T-cell (primary cell): ENCODE measurements at places on chromosomes 2 and 18.

DNA sequence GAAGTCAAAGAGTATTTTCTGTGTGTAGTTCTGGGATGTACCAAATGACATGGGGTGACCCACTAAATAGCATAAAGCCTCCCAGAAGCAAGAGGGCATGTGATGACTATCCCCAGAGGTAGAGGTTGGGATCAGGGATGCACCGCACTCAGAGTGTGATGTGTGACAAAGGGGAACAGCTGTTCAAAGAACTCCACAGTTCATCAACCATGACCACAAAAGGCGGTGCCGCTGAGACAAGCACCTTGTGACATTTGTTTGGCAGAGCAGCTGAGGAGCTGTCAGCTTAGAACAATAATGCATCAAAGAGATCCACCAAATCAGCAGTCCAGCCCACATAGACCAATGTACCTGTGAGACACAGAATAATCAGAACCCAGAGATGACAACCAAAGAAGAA lies 81.3 kb downstream of the VWC2L start:
- no peak for DNase-seq

DNA sequence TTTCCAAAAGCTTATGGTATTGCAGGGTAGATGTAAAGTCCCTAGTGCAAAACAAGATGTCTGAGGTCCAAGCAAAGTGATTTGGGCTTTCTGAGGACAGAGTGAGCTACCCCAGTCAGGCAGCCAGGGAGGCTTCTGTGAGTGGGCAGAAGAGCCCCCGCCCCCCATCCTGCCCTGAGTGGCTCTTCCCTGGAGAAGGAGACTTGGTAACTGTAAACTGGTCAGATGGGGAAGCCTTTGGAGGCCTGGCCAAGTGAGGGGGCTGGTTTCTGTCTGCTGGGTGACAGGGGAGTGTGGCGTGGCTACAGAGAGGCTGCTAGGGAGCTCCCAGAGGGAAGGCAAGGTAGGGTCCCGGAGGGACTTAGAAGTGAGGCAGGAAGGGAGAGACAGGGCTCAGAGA lies 181.3 kb upstream of the HAAO start:
- no peak for DNase-seq

DNA sequence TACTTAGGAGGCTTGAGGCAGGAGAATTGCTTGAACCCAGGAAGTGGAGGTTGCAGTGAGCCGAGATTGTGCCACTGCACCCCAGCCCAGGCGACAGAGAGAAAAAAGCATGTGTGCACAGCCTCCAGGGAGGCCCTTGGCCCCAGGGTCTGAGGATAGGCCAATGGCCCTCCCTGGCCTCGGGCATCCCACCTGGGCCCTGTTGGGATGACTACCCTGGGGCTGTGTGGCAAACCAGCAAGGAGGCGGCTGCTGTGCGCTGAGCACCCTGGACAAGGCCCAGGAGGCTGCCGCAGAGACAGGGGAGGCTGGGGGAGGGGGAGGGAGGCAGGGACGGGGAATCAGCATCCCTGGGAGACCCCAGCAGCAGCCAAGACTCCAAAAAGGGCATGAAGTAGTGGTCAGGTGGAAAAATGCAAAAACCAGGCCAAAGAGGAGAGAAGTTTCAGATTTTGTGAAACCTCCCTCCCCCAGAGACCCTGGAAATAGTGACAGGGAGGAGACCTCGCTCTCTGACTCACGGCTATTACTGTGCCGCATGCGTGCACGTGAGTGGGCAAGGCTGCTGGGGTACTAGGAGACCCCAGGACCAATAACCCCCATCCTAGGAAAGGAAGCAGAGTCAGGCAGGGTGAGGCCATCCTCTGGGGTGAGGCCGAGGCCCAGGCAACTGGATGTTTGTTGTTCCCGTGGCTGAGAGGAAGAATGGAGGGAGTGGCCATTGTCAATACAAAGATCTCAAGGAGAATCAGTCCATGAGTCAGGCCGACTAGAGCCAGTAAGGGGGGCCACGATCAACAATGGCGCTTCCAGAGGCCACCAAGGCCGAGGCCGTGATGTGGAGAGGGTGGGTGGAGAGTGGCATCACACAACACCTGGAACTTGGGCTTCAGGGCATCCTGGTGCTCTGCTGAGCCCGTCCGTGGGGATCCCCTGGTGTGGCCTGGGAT lies 16.0 kb upstream of the B3GNT7 start:
- DNase-seq = no peak

- DNase-seq = no peak
These were observed 188.2 kb downstream of the PLCL1 start for GRCh38 chr2:197992482-197993133.

DNA sequence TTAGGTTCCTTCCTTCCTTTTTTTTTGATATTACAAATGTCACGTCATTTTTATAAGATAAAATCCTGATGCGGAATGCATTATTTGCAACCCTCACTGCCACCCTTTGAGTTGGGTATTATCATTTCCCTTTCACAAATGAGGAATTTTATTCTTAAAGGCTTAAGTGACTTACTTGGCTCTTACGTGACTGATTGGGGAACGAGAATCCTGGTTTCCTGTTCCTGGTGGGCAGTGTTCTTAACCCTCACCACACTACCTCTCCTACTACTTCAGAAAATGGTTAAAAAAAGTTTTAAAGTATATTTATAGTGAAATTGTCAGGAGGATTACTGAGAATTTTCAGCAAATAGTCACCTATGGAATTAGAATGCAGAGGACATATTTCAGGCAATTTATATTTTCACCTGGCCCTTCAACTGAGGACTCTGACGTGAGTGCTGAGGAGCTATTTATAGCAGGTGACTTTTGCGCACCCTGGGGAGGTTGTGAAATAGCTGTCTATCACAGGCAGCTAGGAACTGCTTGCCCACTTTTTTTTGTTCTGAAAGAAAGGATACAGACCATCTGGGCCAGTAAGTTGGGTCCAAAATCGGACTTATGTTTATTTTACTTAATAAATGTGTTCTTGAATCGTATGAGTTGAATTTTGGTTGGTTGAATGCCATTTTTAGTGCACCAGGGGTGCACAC lies 18.7 kb upstream of the RASGRP3 start:
- no peak for DNase-seq

- DNase-seq = no peak
These were observed 52.0 kb downstream of the GATA6 start for GRCh38 chr18:22221350-22221749.

- DNase-seq = no peak
These were observed 403.0 kb upstream of the TNP1 start for GRCh38 chr2:217262911-217263310.

DNA sequence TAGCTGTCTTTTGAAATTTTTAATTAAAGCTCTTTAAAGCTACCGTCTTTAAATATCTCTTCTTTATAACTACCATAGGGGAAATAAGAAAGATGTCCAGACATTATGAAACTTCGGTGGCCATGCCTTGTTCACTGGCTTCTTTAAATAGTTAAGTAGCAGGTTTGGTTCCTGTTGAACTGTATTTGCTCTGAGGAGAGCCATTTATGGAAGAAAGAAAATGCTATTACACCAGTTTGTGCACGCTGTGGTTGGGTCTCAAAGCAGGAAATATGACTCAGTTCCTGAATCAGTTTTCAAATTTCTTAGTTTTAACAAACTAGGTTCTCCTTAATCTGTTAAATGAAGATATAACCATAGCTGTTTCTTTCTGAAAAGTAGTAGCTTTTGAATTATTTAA lies 12.2 kb downstream of the ARPC2 start:
- DNase-seq = peak; percentile 71

DNA sequence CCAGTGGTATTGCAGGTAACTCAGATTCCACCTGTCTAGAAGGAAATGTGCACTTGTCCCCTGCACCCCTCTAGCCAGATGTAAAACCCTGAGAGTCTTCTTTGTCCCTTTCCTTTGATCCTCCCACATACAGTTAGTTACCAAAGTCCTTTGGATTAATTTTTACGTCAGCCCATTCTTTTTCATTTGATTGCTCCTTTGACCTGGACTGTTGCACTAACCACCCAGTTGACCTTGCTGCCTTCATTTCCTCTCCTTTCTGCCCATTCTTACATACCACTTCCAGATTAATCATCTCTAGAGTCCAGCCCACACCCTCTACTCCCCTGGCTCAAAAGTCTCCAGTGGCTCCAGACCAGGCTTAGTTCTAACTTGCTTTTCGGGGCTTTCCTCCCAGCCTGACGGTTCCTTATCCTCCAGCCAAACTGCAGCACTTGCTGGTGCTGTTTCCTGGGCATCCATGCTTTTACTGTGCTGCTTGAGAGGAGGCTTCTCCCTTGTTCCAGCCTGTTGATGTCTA lies 99.3 kb downstream of the SPTBN1 start:
- no peak for DNase-seq

GRCh38 chr2:649426-650342 lies 27.5 kb downstream of the TMEM18 start:
- DNase-seq = no peak

DNA sequence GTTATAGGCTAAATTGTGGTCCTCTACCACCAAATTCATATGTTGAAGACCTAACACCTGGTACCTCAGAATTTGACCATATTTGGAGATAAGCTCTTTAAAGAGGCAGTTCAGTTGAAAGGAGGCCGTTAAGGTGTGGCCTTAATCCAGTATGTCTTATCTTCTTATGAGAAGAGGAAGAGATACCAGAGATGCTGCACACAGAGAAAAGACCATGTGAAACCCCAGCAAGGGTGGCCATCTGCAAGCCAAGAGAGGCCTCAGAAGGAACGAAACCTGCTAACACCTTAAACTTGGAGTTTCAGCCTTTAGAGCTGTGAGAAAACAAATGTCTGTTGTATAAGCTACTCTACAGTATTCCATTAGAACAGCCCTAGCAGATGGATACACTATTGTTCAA lies 528.1 kb upstream of the DCC start:
- no peak for DNase-seq
